ENCODE measurements at places on chromosomes 1 and 21.

DNA sequence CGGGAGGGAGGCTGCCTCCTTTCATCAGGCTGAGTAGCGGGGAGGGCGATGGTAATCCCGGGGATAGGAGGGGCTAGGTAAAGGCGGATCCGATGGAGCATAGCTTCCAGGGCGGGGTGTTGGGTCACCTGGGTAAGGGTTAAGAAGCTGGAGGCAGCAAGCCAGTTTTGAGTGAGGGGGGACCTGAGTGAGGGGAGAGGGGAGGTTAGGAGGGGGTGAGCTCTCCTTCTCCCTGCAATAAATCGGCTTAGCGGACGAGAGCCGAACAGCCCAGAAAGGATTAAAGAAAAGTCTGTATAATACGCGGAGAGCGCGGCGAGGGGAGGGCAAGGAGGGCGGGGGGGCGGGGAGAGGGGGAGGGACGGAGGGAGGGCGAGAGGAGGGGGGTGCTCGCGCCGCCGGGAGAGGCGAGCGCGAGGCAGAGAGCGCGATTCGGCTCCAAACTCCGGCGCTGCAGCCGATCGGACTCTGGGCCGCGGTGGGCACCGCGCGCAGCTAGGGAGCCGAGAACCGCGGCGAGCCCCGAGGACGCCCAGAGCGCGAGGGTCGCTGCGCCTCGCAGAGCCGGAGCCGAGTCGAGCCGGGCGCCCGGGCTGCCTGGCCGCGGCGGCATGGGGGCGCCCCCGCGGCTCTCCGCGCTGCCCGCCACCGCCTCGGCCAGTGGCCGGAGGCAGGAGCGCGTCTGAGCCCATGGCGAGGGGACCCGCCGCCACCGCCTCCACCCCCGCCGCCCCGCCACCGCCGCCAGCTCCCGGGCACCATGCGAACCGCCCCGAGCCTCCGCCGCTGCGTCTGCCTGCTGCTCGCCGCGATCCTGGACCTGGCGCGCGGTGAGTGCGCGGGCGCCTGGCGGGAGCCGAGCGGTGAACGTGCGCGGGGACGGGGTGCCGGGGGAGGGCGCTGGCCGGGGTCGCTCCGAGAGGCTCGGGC, at the start of gene IGSF21:
Gene IGSF21, plus strand, starts transcription at position 430 of the 930 bp plus-strand sequence. Its CDS starts 331 bp downstream, at position 761.
- DNase-seq = no peak

DNA sequence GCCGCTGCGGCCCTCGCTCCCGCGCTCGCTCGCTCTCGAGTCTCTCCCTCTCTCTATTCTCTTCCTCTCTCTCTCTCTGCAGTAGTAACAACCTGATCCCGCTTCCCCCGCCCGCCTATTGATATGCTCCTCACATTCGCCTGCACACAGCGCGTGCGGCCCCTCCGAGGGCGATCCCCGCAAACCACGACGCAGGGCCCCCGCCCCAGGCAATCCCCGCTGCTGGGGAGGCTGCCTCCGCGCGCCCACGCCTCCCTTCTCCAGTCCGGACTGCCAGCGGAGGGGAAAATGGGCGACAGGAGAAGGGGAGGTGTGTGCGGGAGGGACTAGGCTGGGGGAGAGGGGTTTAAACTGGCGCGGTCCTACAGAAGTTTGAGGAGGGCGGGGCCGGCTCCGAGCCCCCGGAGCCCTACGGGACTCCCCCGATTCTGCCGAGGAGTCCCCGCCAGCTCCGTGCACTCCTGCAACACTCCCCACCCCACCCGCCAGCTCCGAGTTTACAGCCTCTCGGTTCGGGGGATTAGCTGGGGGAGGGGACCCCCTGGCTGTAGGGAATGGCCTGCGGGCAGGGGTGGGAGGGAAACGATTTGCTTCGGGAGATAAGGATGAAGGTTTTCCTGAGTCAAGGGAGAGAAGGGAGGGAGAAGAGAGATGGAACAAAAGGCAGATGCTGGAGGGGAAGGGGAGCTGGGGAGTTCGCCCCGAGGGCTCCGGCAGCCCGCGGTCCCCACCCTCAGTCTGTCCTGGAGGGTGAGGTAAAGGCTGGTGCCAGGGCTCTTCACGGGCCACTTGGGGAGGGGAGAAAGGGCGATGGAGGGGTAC, 66.6 kb downstream of the SYT2 start:
- no peak for DNase-seq

DNA sequence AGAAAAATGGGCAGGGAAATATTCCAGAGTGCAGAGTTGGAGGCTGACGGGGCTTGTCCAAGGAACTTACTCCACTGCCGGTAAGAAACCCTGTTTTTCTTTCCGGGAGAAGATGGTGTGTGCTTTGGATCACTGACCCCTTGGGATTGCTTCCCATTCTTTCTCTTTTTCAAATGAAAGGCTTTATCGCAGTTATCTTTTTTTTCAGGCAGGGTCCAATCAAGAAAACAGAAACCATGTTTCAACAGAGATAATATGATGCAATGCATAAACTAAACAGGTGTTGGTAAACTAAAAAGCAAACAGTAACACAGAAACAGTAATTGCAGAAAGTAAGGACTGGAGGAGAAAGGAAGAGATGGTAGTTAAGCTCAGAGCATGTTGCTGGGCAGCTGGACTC, 145.1 kb downstream of the LYPLAL1 start:
- no peak for DNase-seq

GRCh38 chr1:7712731-7713323, 58.3 kb upstream of the VAMP3 start:
- no peak for DNase-seq
